ENCODE measurements at places on chromosomes 11 and 22. TPM values are rescaled to one million over a fixed set of nuclear protein-coding genes. Genes with fewer than 3 reads are reported as not detected.

GRCh38 chr11:60711276-60711675 is 11.9 kb downstream of the MS4A8 start:
- H3K27ac ChIP-seq, result no peak overlapping the region
- no peak overlapping the region for H3K4me3 ChIP-seq
- H3K4me1 ChIP-seq, result no peaks in the 10 kb centered on the region
- peaks cover 25% of the 10 kb centered on the region for H3K27me3 ChIP-seq
- no peak for DNase-seq
- no peaks in the 10 kb centered on the region for H3K36me3 ChIP-seq

DNA sequence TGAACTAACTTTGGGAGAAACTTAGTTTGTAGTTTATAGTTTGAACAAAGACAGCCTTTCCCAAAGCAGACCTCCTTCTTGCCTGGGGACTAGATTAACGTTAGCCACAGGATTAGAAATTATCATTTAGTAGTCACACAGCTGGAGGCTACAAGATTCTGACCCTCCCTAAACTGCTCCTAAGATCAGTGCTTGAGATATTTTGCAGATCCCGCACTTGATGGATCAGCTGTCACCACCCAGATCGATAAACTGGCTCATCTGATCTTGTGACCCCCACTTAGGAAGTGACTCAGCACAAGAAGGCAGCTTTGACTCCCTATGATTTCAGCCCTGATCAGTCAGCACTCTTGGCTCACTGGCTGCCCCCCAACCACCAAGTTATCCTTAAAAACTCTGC is 1.6 kb downstream of the SLC22A24 start:
- H3K4me1 ChIP-seq, result peaks cover 40% of the 10 kb centered on the region
- H3K27ac ChIP-seq, result peak overlapping the region; percentile 24
- H3K36me3 ChIP-seq, result no peaks in the 10 kb centered on the region
- no peak for DNase-seq

- DNase-seq, result no peak
- H3K27ac ChIP-seq, result no peak overlapping the region
- H3K36me3 ChIP-seq, result no peaks in the 10 kb centered on the region
Observed at GRCh38 chr11:42819126-42819525, 492.7 kb upstream of the API5 start.

OR52N1 gene
- total RNA-seq, result not detected

All from mesothelial cell of epicardium (in vitro differentiated cells).